ENCODE measurements at places on chromosomes 12 and 14. TPM values are rescaled to one million over a fixed set of nuclear protein-coding genes. Genes with fewer than 3 reads are reported as not detected.

DNA sequence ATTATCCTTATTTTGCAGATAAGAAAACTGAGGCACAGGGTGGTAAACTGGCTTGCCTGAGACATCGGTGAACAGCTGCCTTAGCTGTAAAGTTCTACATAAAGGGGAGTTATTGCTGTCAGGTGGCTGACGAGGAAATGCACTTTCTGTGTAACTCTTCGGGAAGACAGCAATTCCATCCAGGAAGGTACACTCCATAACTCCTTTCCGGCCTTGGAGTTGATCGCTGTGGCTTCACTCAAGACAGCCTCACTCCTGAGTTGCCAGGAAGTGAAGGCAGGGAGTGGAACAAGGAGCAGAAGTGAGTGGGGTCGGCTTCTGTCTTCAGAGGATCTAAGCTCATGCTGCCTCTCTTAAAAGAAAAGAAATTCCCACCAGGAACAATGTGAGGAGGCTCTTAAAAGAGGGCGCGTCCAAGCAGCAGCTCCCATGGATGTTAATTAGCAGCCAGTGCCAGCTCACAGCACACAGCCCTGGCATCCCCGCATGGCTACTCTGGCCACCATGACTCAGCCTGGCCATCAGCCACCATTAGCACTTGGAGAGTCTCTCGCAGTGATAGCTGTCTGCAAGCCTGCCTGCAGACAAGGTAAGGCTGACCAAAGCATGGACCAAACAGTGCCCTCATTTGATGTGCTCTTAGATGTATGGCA is 60.3 kb downstream of the NUAK1 start:
- DNase-seq = no peak

- DNase-seq = no peak
Measured at GRCh38 chr12:77847680-77848431, 17.2 kb downstream of the NAV3 start.

GRCh38 chr14:68538639-68539038 is 254.2 kb downstream of the ZFP36L1 start:
- no peak for DNase-seq

The ALKBH1 gene
- polyA plus RNA-seq = 8.8 TPM

The IL23A gene
- polyA plus RNA-seq = 26.4 TPM

GRCh38 chr12:72610342-72610741 is 338.2 kb downstream of the TRHDE start:
- DNase-seq = no peak

DNA sequence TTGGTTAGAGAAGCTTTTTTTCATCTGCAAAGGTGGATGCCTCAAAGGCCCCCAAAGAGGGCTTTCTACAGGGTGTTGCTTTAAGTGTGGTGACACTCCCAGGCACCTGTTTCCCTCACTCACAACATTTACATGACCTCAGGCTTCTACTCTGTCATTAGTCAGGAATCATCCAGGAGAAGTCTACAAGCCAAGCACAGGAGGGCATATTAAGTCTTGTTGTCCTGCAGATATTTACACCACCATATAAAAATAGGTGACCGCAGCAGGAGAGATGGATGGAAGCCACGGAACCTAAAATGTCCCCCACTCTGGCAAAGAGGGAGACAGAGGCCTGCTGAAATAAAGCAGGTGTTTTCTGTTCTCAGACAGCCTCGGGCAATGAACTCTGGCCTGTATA is 7.5 kb upstream of the DPF3 start:
- no peak for DNase-seq

DNA sequence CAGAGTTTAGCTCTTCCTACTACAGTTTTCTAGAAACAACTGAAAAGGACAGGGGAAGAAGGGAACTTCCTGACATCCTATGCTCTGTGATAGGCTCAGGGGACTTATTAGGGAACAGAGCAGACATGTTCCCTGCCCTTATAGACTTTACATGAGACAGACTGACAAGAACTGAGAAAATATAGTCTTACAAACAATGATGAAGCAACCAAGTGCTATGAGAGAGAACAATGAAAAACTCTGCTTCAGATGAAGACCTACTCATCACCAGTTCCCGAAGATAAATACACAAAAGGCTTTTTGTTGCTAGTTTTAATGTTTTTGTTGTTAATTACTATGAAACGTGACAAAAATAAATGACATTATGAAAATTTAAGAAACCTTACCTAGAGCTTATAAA is 115.3 kb downstream of the SEC23A start:
- DNase-seq = no peak

DNA sequence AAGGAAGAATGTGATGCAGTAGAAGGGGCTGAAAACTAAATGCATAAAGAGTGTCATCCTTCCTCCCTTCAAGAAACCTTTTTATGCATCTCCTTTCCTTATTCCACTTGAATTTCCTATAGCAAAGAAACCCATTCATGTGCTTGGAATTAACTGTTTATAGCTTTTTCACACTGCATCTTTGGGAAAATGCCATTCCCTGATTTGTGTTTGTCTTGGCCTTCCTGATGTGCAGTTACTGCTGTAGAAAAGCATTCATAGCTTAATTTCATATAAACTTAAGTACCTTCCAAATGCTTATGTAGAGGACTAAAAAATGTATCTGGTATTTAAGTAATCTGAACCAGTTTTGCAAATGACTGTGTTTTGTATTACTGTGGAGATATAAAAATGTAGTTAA is 61.8 kb downstream of the SDR9C7 start:
- no peak for DNase-seq

The SLC17A8 gene
- not detected for polyA plus RNA-seq

GRCh38 chr12:38138225-38139221 is 178.1 kb upstream of the ALG10B start:
- peak; percentile 52 for DNase-seq

The CHST11 gene
- 76.8 TPM for polyA plus RNA-seq

GRCh38 chr12:82635263-82635662 is 51.4 kb upstream of the TMTC2 start:
- no peak for DNase-seq

The FOXN4 gene
- polyA plus RNA-seq = not detected
